ENCODE measurements at places on chromosomes 6 and 20. TPM values are rescaled to one million over a fixed set of nuclear protein-coding genes. Genes with fewer than 3 reads are reported as not detected.

Gene LAMA2
- total RNA-seq, result 1.7 TPM

Gene NKAPL
- not detected for total RNA-seq

Gene PHACTR3
- total RNA-seq, result 0.14 TPM

Gene FRMD1
- not detected for total RNA-seq

Gene CGA
- total RNA-seq, result 2.0 TPM

DNA sequence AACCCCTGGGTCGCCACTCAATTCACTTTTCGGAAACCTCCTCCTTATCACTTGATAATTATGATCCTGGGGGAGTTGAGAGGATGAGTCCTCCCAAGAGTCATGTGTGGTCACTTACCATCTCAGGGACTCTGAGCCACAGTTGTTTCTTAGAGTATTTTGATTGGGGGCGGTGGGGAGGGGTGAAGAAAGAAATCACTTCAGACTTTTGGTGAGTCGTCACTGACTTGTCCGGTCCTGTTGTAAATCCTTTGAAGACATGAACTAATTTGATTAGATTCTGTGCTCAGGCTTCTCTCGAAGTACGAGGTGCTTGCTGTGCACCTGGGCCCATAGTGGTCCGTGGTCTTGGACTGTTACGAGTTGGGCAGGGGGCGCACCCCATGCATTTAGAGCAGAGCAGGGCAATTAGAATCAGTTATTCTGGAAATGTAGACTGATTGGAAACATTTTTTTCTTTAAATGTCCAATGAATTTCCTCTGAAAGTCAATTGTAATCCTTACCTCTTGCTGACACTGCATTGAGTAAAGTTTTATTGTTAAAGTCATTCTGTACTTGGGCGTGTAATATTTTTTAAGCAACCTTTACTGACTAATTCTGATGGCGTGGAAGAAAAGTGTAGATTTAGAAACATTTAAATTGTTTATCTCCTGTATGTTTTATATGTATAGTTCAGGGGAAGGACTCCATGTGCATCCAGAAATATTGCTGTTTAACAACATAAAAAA lies 173.4 kb downstream of the SLC16A10 start:
- no peak overlapping the region for H3K27ac ChIP-seq
- peak overlapping the region; percentile 35 for H3K4me3 ChIP-seq
- no peaks in the 10 kb centered on the region for H3K27me3 ChIP-seq
- peaks cover 26% of the 10 kb centered on the region for H3K4me1 ChIP-seq

DNA sequence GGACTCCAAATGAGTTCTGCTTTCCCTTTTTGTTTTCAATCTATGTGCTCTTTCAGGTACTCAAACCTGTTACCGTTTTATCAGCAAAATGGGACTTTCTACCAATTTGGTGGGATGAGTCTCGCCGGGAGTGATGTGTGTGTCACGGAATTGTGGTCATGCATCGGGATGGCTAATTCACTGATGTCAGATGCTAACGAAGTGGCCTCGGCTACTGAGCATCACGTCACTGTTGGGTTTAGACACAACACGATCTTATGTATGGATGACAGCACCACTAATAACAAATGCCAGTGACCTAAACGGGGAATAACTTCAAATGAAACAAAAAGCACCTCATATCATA lies 1.6 kb upstream of the PCK1 start:
- H3K4me1 ChIP-seq, result no peaks in the 10 kb centered on the region
- no peak overlapping the region for H3K27ac ChIP-seq
- no peak overlapping the region for H3K4me3 ChIP-seq
- H3K27me3 ChIP-seq, result peaks cover 42% of the 10 kb centered on the region
- no peak for DNase-seq
- H3K36me3 ChIP-seq, result no peaks in the 10 kb centered on the region

DNA sequence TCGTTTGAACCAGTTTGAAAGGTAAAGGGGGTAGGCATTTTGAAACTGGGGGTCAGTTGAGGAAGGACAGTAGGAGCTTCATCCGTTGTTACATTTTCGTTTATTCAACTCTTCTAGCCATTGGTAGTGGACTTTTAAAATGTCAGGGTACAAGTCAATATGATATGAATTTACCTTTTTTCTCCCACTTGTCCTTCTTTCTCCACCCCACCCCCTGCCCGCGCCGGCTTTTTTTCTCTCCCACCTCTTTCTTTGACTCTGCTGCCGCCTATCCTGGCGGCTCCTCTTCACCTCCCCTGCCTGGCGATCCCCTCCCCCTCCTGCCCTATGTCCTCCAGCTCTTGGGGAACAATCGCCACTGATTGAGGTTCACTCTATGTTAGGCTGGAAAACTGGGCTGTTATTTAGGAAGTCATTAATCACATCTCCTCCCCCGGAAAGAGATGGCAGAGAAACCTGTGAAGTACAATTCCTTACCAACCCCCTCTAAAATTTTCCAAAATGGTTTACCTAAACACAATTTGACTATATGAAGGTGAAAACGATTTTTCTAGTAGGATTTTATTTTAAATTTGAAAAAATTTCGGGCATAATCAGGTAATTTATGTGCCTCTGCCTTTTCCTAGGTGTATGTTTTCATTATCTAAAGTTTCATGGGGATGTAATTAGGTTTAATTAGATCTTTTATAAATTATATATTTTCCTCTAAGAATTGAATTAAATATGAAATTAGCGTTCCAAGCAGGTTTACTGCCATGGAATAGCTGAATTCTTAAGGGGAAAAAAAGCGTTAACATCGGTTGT lies 778 bp upstream of the LIN28B start:
- H3K4me3 ChIP-seq, result no peak overlapping the region
- H3K27ac ChIP-seq, result no peak overlapping the region
- DNase-seq, result no peak
- H3K27me3 ChIP-seq, result peaks cover 81% of the 10 kb centered on the region
- no peaks in the 10 kb centered on the region for H3K36me3 ChIP-seq

DNA sequence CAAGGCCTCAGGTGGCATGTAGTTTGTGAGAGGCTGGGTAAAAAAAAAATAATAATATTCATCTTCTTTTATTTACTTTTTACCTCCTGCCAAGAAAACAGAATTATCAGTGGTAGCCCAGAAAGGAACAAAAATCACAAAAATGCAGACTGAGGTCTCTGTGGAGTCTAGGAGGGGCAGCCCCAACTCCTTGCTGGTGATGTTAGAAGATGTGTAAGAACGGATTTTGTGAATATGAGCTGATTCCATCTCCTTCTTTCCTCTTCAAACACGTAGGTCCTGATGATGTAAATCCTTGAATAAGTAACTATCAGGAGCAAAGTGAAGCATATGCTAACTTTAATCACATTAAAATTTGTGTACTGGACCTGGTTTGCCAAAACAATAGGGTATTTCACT lies 226.8 kb downstream of the EYA4 start:
- H3K27ac ChIP-seq, result peak overlapping the region; percentile 36
- no peaks in the 10 kb centered on the region for H3K36me3 ChIP-seq
- H3K27me3 ChIP-seq, result no peaks in the 10 kb centered on the region
- no peak overlapping the region for H3K4me3 ChIP-seq
- H3K4me1 ChIP-seq, result peaks cover 4% of the 10 kb centered on the region

DNA sequence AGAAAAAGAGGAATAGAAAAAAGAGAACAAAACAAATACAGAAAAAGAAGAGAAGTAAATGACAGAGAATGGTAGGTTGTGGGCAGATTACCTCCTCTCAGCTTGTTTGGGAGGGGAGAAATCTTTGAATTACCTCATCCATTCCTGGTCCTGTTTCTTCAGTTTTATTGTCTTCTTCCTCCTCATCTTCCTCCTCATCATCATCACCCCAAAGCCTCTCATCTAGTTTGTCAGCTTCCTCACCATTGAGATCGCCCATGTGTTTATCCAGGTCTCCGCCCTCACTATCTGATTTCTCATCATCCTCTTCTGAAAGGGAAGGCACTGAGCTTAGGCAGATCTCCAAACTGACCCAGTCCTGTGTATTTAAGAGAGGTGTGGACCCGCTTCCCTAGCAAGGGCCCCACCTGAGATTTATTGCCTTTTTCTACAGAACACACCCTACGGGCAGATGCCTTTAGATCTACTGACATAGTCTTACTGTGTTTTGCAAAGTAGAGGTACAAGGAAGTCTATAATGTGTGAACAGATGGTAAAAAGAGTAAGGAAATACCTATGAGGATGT lies 24.2 kb upstream of the LYRM2 start:
- H3K4me1 ChIP-seq, result no peaks in the 10 kb centered on the region
- H3K27ac ChIP-seq, result no peak overlapping the region
- H3K36me3 ChIP-seq, result peaks cover 54% of the 10 kb centered on the region
- no peak overlapping the region for H3K4me3 ChIP-seq
- no peak for DNase-seq

- H3K36me3 ChIP-seq, result no peaks in the 10 kb centered on the region
- no peak for DNase-seq
These were observed 411.2 kb upstream of the SPTLC3 start for GRCh38 chr20:12597551-12597950.

DNA sequence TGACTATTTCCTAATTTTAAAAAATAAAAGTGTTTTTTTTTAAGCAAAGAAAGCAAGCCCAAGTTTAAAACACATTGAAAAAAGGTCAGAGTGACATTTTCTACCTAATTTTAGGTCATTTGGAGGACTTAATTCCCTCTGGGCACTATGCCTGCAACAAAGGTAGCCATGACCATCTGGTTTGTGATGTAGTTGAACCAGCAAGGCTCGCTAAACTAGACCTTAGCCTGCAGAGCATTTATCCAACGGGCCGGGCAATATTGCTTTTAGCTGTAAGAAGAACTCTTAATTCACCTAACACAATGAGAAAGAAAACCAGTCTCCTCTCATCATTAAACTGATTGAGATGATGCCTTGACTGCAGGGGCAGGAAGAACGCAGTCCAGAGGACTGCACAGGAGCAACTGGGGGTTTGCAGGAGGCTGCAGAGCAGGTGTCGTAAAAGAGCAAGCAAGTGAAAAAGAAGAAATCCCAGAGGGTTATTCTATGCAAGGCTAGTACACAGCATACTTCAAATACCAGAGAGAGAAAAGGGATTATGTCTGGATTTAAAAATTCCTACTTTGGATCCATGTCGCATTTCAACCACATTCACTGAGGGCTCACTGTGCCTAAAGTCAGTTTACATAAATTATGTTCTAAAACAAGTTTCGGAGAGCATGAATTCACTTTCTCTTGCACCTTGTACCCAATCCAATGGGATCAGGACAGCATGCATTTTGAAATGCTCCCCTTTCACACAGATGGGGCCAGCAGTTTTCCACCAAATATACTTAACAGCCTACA lies 12.8 kb downstream of the TRAF3IP2 start:
- peaks cover 46% of the 10 kb centered on the region for H3K4me1 ChIP-seq
- H3K27ac ChIP-seq, result peak overlapping the region; percentile 87
- H3K27me3 ChIP-seq, result no peaks in the 10 kb centered on the region
- DNase-seq, result no peak
- no peak overlapping the region for H3K4me3 ChIP-seq

Measured in astrocyte (in vitro differentiated cells and primary cell).